Fibroblast of skin of scalp (primary cell): ENCODE measurements at places on chromosomes 3 and 15.

DNA sequence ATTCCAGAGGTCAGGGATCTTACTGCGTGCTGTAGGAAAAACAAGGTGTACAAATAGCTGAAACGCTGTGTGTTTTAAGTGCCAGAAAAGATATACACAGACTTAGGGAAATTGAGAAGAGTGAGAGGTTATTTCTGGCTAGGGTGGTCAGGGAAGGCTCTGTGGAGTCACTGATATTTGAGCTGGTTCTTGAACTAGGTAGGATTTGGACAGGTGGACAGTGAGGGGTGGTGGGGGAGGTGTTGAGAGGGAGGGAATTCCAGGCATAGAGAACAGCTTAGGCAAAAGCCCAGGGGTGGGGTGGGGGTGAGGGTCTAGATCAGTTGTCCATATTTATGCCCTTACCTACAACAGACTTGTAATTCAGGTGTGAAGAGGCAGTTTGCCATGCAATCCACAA, 7.0 kb downstream of the SEMA6D start:
- no peak for DNase-seq

DNA sequence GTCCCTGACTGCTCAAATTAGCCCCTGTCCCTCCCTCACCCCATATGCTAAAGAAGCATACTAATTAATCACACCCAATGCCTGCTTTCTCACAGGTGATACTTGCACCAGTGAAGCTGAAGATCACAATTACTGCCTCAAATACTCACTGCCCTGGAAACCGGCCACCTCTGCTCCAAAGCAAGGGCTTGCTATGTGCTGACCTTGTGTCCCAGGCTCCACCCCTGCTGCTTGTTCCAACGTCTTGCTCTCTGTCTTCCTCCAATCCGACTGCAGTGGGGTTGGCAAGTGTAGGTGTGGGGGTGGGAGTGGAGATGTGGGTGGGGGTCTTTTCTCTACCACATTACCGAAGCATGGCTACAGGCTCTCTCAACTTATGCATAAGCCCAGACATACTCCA, 55.7 kb upstream of the PSMD6 start:
- no peak for DNase-seq

GRCh38 chr15:65335278-65336055, 31.0 kb downstream of the RNU5B-1 start:
- DNase-seq, result no peak

DNA sequence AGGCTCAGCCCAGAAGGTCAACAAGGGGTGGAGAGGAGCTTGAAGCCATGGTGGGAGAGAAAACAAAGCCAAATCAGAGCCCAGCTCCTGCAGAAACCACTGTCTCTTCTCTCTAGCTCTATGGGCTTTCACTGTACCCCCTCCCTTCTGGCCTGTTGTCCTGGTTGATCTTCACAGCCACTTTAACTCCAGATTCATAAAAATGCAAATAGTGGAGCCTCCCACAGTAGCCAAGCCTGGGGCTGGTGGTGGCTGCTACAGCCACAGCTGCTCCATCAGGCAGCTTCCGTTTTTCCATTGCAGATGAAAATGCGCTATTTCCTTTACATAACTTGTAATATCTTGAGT, 20.7 kb upstream of the CAV3 start:
- DNase-seq, result no peak

GRCh38 chr3:50651445-50651844, 23.3 kb upstream of the DOCK3 start:
- no peak for DNase-seq

- DNase-seq, result peak; percentile 68
These were observed at the start of gene ABHD17C for GRCh38 chr15:80695099-80695910. TSS of gene ABHD17C (plus strand) at chr15:80695310. CDS start at chr15:80695430, 120 bp downstream.
